ENCODE measurements at places on chromosomes 5 and 9.

GRCh38 chr9:127463911-127464310 lies 12.6 kb downstream of the LRSAM1 start:
- DNase-seq = no peak

DNA sequence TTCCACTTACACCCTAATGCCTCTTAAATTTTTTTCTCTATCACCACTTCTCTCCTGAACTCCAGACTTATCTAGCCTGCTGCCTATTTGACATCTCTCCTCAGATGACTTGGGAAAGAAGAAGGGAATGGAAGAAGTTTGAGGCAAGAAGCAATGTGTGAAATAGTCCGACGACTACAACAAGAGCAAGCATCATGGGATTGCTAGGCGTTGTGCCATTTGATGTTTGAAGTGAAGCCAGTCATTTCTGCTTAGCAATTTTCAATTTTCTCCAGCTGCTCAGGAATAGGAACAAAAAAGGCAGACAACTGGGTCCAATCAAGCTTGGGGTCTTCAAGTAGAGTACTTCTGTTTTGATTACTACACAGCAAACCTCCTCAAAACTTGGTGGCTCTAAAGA lies 106.4 kb downstream of the HSD17B3 start:
- no peak for DNase-seq

- no peak for DNase-seq
These were observed 41.9 kb downstream of the NCS1 start for GRCh38 chr9:130213911-130214761.

- no peak for DNase-seq
These were observed 4.0 kb upstream of the TYRP1 start for GRCh38 chr9:12689233-12689632.

DNA sequence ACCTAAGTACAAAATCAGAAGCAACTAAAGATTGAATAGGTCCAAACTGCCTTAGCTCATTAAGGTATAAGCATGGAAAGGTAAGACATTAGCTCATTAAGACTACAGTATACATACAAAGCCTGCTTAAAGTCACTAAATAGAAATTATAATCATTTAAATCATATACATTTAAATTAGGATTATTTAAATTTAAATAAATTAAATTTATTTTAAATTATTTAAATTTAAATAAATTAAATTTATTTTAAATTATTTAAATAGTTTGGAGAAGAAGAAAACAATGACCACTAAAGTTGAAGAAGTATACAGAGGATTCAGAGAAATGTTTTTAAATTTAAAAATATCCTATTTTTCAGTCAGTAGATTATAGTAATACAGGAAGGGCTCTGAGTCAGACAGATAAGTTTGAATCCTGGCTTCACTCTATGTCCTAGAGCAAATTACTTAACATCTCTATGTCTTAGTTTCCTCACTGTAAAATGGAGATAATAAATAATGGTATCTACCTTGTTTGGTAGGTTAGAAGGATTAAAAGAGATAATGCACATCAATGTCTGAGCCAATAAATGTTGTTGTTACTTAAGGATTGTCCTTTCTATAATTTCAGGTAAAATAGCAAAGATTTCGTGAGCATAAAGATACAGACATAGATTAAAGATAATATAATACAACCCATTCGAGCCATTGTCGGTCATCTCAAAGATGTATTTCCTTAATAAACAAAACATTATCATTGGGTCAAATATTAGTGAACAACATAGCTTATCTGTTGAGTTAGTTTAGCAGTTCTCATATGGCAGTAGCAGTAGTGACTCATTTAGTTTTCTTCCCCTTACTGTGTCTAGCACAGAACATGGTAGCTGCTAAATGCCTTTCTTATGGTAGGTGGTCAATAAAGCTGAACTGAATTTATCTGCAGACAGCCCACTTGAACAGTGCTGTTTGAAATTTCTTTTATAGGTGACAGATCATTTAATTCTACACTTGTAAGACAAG lies 100.6 kb downstream of the KIAA0825 start:
- DNase-seq = no peak

DNA sequence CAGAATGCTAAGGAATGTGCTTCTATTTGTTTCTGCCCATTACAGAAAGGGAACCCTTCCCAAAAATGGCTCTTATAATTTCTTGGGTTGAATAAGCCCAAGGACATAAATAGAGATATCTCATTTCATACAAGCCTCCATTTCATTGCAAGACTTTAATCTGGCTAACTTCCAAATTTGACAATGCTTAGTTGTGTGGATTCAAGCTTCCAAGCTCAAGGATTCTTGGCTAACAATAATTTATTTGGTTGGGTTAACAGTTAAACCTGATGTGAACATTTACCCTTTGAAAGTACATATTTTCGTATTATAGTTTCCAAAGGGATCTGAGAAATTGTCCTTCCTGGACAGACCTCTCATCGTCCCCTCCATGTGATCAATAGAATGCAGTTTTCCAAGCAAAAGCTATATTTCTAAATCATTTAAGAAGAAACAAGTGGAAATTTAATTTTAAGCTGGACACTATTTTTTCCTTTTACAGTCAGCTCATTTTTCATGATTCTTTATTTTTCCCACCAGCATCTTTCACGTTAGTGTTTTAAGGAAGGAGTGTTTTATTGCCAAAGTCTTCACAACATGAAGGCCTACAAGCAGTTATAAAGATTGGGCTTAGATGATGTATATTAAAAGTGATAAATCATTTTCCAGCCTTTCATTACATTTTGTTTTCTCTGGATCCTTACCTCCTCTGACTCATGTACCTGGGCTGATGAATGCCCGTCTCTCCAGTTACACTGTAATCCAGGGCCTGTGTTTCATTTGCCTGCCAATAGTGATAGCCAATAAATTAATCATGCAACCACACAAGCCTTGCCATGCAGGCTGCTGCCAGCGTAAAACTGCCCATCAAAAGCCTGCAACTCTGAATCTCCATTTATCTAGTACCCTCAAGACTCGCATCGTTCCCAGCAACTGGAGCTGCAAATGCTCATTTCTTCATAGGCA lies 176.7 kb downstream of the NTRK2 start:
- no peak for DNase-seq

DNA sequence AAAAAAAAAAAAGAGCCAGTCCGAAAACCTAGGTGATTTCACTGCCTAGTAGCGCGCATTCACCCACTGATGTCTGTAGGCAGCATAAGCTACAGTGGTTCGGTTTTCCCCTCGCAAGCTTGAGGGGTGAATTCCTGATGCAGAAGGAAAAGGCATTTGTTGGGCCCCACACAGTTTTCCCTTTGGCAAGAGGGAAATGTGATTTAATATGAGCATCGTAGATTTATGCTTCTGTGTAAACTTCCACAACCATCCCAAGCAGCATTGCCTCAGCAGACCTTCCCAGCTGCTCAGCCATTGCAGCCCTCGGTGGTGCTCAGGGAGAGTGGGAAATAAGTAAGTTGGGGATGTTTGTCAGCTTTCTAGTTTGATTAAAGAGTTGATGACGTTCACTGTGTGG lies 231.5 kb upstream of the PPP1R2B start:
- DNase-seq = no peak

DNA sequence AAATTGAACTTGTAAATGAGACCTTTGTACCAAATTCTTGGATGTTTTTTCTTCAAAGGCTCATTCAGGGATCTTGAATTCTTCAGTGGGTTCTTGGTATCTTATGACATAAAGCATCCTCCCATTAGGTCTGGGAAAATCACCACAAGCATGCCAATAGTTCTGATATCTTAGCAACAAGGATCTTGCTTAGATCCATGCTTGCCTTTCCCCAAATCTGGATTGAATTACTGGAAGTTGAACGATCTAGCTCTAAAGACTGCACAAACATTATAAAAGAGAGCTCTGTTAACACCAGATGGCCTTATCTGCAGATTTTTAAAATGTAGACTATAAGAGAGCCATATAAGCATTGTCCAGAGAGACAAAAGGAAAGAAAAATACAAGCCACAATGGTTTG lies 266.3 kb downstream of the RAB3C start:
- no peak for DNase-seq

DNA sequence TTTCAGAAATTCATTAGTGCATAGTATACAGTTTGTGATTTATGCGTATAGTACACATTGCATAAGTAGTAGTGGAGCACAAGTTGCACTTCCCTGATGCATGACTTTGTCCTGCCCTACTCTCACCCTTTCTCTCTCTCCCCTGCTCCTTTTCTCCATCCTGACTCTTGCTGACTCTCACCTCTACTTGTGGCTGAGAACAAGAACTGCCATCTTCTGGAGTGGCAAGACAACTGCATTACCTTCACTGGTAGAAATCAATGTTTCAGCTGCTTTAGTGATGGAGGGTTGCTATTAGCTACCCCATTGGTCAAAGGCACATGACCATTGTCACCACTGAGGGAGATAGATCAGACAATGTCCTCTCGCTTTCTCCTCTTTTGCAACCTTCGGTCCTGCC lies 26.9 kb downstream of the SPEF2 start:
- DNase-seq = no peak

DNA sequence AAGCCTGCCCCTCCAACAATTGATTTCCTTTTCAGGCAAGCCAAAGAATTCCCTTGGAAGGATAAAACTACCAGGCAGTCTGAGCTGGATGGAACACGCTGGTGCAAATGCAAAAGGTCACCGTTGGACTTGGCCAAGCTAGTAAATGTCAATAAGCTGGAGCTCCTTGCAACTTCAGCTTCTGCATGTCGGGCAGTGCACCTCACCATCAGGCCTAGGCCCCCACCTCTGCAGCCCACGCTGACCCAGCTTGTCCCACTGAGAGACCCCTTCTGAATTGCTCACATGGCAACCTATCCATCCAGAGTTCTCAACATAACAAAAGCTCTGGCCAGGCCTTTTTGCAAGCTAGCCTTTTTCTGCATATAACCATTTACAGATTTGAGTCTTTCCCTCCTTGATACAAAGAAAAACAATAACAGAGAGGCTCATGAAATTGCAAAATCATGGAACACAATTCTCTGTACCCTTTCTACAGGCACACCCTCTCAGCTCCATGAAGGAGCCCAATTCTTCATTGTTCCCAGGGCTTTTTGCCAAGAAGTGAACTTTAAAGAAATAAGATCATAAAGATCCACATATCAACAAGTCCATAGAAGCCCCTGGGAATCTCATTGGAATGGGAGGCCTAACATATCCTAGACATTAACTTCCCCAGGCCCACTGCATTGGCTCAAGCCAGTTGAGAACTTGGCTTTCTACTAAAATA lies 123.9 kb upstream of the SLIT3 start:
- no peak for DNase-seq

GRCh38 chr9:129781981-129782380 lies 21.0 kb upstream of the TOR1B start:
- DNase-seq = no peak

GRCh38 chr5:36820900-36821299 lies 55.7 kb upstream of the NIPBL start:
- DNase-seq = no peak

DNA sequence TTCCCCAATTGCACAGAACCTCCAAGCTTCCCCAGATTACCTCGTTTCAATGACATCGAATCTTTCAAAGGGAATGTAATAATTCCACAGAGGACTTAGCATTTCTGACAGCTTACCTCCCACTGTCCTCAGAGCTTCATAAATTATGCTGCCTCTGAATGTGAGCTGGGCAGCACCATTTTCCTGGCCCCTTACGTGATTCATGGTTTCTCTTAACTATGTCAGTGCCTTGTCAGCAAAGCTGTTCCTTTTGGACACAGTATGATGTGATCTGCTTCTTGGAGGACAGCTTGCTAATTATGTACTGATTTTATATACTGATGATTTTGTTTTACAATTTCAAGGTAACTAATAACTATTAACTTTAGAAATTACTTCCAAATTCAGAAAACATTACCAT lies 27.7 kb upstream of the SSBP2 start:
- no peak for DNase-seq

- DNase-seq = no peak
These were observed 183.7 kb downstream of the TLR4 start for GRCh38 chr9:117887941-117888340.

DNA sequence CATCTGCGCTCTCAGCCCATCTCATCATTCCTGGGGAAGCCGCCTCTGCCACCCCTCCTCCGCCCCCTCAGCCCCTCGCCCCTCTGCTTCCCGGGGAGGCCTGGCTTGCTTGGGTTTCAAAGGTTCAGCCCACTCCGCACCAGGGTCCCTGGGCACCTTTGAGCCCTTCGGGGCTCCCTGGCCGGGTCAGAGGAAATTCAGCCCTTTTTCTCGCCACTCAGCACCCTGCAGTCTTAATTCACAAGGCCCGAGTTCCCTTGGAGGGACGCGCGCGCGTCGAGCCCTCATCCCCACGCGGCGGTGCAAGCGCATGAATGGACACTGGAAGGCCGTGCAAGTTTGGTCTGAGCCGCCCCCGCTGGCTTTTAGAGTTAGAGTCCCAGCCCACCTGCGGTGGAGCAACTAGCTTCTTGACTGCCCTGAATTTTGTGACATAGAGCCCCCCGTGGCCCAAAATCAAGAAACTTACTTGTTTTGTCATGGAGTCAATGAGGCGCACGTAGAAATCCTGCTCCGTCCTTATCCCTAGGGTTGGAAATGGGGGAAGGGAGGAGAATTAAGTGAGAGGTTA lies 4.5 kb downstream of the EBF1 start:
- DNase-seq = no peak

GRCh38 chr5:90585337-90585986 lies 26.9 kb downstream of the ADGRV1 start:
- DNase-seq = no peak

GRCh38 chr5:141951332-141951781 lies 6.6 kb downstream of the PCDH12 start:
- no peak for DNase-seq

DNA sequence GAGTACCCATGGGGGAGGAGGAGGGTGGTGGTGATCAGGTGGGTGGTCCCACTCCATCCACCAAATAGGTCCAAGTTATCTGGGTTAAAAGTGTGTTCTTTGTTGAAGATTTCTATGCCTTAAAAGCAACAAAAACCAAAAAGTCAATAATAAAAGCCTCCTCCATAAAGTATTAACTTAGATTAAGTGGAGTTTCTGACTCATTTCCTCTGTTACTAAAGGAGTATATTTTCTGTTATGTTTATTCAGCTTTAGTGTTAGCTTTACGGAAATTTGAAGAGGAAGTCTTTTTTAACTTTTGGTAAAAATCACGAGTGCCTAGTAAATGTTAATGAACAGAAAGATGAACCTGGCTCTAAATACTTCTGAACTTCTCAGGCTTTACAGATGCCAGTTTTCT lies 17.8 kb downstream of the FBXO38 start:
- no peak for DNase-seq

- DNase-seq = no peak
These were observed 253.5 kb upstream of the HAPLN1 start for GRCh38 chr5:83973925-83974815.

- DNase-seq = no peak
These were observed 20.2 kb upstream of the SUB1 start for GRCh38 chr5:32565145-32565544.

- no peak for DNase-seq
These were observed 301.7 kb downstream of the MRPS30 start for GRCh38 chr5:45110399-45110798.

DNA sequence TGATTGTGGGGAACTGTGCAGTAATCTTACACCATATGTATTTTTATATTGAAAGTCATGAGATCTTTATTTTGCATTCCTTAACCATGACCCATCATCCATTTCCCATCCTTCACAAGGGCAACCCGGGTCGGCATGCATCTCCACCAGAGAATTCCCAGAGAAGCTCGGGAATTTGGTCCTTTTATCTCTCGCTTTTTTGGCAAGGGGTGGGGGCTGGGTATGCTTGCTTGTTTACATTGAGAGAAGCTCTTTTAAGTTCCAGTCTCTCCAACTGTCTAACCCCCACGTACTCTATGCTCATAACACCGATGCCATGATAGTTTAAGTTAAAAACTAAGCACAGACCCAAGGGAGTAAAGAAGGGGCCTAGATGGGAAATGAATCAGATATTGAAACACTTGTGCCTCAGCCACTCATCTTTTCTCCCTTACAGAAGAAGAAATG lies 109.9 kb upstream of the NFIB start:
- DNase-seq = no peak
